Left lung (tissue), 14 donors: ENCODE measurements at places on chromosomes 16 and 17. TPM values are rescaled to one million over a fixed set of nuclear protein-coding genes. Genes with fewer than 3 reads are reported as not detected.

GRCh38 chr17:59362811-59363205 is 31.4 kb downstream of the YPEL2 start:
- DNase-seq = no peak

DNA sequence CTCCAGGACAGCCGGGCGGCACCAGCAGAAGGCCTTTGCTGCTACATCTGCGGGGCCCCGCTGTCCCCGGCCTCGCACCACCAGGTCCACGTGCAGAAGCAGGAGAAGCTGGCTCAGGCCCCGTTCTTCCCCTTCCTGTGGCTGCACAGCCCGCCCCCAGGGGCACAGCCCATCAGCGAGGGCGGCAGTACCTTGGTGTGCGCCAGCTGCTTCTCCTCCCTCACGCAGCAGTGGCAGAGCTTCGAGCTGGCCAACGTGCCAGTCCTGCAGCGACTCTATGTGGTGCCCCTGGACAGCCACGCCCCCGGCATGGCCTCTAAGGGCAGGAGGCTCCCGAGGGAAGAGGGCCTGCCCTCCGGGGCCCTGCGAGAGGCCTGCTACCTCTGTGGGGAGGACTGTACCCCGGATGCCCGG is 58.3 kb upstream of the CIBAR2 start:
- no peak for DNase-seq

- no peak for DNase-seq
These were observed 29.3 kb downstream of the GNGT2 start for GRCh38 chr17:49180998-49181635.

DNA sequence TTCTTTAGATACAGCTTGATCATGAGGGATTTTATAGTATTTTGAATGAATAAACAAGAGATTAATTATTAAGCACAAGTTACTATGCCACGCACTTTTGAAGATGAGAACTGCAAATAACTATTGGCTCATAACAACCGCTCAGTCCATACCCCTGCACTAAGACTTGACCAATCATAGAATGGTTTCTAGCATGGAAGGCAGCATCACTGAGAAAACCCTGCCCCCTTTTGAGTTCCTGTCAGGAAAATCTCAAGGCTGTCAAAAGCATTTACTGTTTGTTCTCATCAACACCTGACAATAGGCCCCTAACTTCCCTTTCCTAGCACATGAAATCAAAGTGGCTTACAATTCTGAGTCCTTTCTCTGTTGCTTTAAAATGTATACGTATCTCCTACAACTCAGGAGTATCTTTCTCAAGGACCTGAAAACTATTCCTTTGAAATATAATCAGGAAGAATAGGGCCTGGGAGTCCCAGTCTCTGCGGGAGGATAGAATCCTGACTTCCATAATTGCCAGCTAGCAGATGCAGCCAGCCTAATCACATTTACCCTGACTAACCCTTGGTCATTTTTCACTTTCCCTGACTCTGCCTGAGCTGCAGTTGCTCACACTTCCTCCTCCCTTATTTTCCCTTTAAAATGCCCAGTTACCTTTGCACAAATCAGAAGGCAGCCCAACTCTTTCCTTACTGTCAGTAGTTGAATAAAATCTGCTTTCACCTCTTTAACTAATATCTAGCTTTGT is 9.1 kb upstream of the MMD start:
- DNase-seq = no peak

- DNase-seq = peak; percentile 30
These were observed 103.9 kb downstream of the METRNL start for GRCh38 chr17:83183145-83183948.

GRCh38 chr16:11401161-11402050 is 56.1 kb downstream of the RMI2 start:
- no peak for DNase-seq

DNA sequence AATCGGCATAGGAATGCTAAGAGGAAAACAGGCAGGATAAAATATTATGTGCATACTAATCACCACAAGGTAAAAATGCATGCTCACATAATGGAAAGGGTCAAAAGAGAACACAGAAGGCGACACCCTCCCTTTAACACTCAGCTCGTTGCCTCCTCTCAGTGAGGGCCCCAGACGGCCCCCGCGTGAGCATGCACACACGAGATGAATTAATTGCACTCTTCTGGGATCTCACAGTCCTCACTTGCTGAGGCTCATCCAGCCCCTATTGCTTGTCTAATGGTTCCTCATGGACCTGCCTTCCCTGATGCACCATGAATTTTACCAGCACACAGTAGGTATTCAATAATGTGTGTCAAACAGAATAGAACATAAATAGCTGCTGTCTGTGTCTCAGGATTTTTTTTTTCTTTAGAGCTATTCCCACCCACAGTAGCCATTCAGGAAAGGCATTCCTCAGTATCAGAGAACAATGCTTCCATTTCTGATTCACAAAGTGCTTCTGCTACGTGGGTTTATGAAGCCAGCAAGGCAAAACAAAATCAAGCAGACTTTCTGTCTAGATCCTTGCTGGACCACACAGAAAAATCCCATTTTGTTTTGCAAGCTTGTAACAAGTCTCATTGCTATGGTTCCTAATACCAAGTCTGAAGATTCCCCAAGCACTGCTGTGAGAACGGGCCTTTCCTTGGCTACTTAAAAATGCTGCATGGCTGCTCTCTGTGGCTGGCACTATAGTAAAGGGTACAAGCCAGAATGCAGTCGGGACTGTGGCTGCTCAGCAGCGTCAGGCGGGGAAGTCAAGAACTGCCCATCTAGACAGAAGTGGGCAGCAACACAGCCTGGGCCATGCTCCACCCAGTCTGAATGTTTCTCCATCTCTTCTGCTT is 43.6 kb downstream of the TOM1L2 start:
- DNase-seq = no peak

GRCh38 chr16:31130899-31131298 is 4.6 kb downstream of the PRSS8 start:
- DNase-seq = peak; percentile 90

DNA sequence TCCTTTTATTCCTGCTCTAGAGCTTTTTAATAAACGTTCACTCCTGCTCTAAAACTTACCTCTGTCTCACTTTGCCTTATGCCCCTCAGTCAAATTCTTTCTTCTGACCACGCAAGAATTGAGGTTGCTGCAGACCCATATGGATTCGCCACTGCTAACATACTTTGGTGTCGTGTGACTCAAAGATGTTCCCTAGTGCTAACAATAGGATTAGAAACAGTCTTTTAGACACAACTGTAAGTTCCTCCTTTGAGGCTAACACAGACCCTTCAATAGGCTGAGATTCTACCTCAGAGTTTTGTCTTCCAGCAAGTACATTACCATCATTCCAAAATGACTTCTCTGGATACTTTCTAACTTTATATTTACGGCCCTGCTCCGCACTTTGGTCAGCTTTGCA is 149.5 kb upstream of the COX10 start:
- DNase-seq = no peak

DNA sequence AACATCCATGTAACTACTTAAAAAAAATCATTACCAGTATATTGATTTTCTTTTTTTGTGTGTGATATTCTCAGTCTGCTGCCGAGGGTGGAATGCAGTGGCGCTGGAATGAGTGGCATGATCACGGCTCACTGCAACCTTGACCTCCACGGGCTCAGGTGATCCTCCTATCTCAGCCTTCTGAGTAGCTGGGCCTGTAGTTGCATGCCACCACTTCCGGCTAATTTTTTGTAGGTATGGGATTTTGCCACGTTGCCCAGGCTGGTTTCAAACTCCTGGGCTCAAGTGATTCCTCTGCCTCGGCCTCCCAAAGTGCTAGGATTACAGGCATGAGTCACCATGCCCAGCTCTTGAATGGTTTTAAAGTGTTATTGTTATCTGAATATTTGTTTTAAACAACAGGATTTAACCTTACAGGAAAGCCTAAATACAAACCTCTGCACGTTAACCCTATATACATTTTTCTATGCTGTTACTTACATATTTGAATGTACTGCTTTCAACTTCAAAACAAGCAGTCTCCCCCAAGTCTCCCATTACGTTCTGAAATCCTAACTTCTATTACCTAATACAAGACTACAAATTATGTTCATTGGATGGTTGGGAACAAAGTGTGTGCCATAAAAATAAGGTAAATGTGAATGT is 61.7 kb downstream of the KPNA2 start:
- no peak for DNase-seq

DNA sequence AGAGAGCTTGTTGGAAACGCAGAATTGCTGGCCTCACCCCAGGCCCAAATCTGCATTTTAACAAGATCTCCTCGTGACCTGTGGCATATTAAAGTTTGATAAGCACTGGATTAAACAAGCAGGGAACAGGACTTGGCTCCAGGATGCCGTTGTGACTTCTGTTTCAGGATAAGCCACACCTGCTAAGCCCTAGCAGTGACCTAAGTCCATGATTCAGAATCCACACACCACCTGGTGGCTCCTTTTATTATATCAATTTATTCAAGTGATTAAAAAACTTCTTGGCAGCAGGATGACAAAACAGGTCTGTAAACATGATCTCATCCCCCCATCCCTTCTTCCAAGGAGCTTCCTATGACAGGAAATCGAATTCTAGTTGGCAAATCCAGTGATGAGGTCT is 9.1 kb downstream of the NAGPA start:
- no peak for DNase-seq

- no peak for DNase-seq
These were observed 3.6 kb downstream of the GPS1 start for GRCh38 chr17:82055023-82055964.

The TBC1D3C gene
- not detected for total RNA-seq

The TPSB2 gene
- total RNA-seq = 3.0 TPM

The CD300E gene
- 3.2 TPM for total RNA-seq

The CDH16 gene
- not detected for total RNA-seq
